ENCODE measurements at places on chromosomes 2 and 18.

DNA sequence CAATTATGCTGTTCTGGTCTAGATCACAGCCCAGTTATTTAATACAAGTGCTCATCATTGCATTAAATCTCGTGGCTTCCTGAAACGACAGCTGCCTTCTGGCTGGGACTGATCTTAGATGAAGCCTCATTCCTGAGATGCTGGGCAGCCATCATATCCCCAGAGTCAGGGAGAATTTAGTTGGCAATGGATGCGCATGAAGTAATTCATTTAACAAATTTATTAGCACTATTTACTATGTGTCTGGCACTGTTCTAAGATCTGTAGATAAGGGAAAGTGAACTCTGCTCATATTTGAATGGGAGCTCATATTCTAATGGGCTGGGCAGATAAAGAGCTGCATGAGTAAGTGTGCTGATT is 244.7 kb downstream of the KCNS3 start:
- no peak for DNase-seq

- no peak for DNase-seq
These were observed 19.5 kb upstream of the SOS1 start for GRCh38 chr2:39140322-39140847.

GRCh38 chr2:97718051-97718882 is 4.9 kb downstream of the ZAP70 start:
- DNase-seq = no peak

DNA sequence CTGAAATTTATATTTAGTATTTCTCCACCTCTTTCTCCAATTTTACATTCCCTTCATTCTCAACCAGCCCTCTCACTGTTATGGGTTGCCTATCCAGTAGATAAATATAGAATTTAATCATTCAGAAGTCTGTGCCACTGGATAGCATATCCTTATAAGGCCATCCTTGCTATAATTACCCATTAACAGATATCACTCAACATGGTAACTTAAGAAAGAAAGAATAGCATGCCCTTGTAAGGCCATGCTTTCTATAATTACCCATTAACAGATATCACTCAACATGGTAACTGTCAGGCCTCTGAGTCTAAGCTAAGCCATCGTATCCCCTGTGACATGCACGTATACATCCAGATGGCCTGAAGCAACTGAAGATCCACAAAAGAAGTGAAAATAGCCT is 1137.4 kb upstream of the FAM98A start:
- no peak for DNase-seq

GRCh38 chr2:40321016-40321623 is 130.8 kb downstream of the SLC8A1 start:
- no peak for DNase-seq

DNA sequence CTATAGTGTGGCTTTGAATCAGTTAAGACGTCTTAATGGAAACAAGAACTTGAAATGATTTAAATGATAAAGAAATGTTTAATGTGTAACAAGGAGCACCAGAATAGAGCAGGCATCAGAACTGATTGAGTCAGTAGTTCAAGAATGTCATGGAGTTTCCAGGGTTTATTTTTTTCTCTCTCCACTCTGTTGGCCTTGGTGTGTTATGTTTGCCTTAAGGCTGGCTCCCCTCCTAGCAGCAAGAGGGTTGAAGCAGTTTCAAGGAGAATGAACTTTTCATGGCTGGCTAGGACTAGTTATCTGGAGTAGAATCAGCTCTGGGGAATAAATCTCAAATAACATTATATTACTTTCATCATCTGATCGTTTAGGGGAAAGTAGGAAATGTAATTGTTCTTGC is 13.4 kb upstream of the GLS start:
- no peak for DNase-seq

DNA sequence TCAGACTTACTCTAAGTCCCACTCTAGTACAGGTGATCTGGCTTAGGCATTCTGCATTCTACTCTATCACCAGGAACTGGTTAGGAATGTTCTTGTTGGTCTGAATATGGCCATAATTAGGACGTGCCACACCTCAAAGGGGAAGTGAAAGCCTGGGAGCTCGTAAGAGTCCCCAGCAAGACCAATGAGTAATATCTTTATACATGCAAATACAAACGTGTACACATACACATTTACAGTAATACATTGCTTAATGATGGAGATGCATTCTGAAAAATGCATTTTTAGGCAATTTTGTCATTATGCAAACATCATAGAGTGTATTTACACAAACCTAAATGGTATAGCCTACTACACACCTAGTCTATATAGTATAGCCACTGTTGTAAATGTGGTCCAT is 19.5 kb upstream of the ERCC3 start:
- no peak for DNase-seq

- no peak for DNase-seq
These were observed 73.3 kb downstream of the TFCP2L1 start for GRCh38 chr2:121211689-121212151.

GRCh38 chr2:117523267-117523666 is 291.2 kb upstream of the DDX18 start:
- peak; percentile 19 for DNase-seq

GRCh38 chr2:29290293-29291047 is 175.3 kb downstream of the CLIP4 start:
- DNase-seq = peak; percentile 62

- DNase-seq = no peak
These were observed 218.7 kb downstream of the CMPK2 start for GRCh38 chr2:6647046-6647445.

GRCh38 chr2:111698743-111699554 is 185.0 kb downstream of the ANAPC1 start:
- DNase-seq = peak; percentile 65

GRCh38 chr2:150292807-150293206 is 194.7 kb downstream of the RND3 start:
- DNase-seq = no peak

- DNase-seq = no peak
These were observed 69.9 kb downstream of the SIGLEC15 start for GRCh38 chr18:45895339-45895738.

DNA sequence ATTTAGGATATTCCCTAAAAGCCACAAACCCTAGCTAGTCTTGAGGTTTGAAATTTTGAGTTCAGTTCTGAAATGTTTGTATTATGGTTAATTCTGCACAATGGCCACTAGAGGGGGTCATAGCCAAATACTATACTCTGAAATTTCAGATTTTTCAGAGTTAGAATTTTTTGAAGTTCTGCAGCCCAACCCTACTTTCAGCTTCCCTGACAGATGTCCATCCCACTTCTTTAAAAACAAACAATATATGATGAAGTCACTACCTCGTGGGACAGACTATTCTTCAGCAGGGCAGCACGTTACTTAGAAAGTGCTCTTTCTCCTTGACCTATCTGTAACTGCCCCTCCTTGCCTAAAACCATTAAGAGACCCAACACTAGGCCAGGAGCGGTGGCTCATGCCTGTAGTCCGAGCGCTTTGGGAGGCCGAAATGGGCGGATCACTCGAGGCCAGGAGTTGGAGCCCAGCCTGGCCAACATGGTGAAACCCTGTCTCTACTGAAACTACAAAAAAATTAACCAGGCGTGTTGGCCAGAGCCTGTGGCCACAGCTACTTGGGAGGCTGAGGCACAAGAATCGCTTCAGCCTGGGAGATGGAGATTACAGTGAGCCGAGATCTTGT is 48.2 kb upstream of the PAPOLG start:
- peak; percentile 58 for DNase-seq

- DNase-seq = no peak
These were observed 120.8 kb upstream of the ODC1 start for GRCh38 chr2:10568736-10569432.

DNA sequence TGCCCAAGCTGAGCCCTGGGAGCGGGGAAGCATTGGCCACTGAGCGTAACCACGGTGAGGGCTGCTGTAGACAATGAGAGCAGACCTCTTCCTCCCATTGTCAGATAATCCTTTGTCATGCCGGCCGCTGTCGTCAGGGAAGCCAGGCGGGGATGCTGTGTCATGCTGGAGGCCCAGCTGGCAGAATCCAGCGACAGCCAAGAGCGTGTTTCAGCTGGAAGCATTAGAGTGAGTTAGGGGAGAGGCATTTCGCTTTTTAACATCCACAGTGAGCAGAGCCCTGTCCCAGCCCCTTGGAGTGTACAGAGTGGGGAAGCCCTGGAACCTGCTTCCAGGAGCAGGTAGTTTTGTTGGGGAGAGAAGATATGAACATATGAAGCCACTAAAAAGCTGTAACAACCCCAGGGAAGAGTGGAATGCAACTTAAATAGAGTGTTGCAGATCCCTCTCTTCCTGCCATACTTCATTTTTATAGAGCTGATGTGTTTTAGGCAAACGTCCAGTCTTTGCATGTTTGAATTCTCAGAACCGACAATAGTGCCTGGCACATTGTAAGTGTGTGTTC is 7.0 kb downstream of the CTIF start:
- DNase-seq = peak; percentile 62

DNA sequence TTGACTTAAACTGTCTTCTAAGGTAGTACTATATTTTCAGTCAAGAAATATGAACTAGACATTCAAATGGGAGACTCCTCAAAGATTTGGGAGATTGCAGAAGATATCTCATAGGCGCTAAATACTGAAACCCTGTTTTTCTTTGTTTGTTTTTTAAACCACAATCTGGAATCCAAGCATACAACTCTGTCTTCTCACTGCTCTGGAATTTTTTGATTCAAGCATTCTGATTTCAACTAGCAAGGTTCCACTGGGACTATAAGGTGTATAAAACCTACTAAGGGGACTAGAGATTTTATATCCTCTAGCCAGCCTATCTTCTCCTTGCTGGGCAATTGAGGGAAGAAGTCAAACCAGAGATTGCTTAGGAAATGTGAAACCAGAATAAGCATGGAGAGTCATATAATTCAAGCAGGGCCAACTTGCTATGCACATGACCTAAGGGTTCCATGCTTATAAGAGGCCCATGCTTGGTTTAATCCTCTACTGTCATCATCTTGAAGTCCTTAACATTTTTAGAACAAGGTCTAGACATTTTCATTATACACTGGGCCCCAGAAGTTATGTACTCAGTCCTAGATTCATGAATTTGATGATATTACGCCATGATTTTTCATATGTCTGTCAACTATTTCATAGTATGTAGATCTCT is 405.5 kb downstream of the PARD3B start:
- DNase-seq = no peak

All from iPS-NIHi11 (cell line).